ENCODE measurements at places on chromosomes 4 and X.

GRCh38 chr4:2071252-2071911 lies 12.3 kb downstream of the NAT8L start:
- DNase-seq = no peak

DNA sequence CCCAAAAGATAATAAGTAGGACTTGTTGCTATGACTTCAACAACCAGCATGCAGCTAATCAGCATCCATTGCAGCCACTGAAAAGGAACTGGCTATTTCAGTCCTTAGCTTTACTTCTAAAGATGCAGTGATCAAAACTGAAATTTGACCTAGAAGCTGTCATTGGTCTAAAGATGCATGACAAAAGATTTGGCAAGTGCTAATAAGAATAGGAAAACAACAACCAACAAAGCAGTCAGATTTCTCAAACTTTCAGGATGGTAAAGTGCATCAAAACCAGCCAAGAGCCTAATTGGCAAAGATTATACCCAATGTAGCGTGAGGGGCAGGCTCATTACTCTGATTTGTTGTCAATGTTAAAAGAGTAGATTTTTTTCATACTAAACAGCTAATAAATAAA lies 77.1 kb upstream of the WDR17 start:
- no peak for DNase-seq

DNA sequence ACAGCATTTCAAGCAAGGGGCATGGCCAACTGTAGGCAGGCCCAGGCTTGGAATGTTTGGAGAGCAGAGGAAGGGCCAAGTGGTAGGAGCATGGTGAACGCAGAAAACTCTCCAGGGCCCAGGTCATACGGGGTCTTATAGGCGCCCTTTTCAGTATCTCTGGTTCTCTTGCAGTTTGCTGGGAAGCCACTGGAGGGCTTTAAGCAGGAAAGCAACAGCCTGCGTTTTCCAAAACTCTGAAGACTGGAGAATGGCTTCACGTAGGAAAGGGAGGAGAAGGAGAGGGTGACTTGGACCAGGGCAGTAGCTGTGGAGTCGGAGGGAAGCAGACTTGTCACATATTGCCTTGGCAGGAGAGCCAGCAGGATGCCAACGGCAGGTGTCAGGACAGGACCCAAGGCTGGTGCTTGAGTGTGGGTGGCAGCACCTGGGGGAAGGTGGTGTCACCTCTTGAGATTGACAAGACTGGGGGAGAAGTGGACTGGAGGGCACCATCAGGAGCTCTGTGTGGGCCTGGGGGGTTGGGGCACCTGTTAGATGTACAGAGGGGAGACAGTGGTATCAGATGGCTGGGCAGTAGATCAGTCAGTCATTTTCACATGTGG lies 21.9 kb downstream of the TKTL1 start:
- no peak for DNase-seq

- no peak for DNase-seq
Measured at GRCh38 chrX:51598899-51599298, 19.8 kb downstream of the CENPVL3 start.

DNA sequence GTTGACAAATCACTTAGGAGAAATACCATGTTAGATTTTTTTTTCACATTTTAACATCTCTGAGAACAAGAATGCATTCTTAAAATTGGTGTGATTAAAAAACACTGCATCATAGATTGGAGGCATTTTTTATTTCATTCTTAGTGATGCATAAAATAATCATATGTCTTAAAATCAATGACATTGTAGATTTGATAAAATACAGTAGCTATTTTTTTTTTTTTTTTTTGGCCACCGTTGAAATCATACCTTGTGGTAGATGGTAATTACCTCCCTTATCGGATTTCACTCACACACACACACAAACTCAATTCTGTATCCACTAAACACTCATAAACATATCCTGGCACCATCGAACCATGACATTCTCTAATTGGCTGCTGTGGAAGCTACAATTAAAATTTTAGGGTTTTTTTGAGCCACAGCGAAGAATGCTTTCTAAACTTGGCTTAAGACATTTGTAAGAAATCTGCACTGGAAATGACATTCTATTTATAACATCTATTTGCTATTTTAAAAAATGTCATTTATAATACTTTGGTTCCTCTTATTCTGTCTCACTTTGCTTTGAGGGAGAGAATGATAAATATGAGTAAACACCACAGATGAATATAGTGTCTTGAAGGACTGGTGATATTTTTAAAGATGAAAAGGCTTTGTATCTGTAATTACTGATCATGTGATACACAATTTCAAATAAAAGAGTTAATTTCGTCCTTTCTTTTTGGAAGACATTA lies 60.1 kb downstream of the CCSER1 start:
- no peak for DNase-seq

- DNase-seq = no peak
Measured at GRCh38 chrX:109830157-109830703, 97.2 kb upstream of the ACSL4 start.

- no peak for DNase-seq
Measured at GRCh38 chr4:100391086-100391485, 126.7 kb downstream of the EMCN start.

- DNase-seq = no peak
Measured at GRCh38 chrX:24999511-24999910, 16.3 kb downstream of the ARX start.

- DNase-seq = no peak
Measured at GRCh38 chr4:168154546-168155277, 62.4 kb downstream of the ANXA10 start.

DNA sequence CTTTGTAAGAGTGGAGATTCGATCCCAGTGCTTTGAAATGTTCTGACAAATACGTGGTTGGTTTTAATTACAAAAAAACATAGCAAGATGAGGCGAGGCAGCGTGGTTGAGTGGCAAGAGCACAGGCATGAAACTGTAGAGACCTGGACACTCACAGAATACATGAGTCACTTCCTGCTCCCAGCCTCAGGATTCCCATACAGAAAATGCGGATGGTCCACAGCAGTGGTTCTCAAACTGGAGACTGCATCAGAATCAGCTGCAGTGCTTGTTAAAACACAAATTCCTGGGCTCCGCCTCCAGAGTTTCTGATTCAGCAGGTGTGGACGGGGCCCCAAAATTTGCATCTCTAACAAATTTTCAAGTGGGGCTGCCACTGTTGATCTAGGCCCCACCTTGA lies 10.1 kb downstream of the OTOP1 start:
- DNase-seq = no peak

DNA sequence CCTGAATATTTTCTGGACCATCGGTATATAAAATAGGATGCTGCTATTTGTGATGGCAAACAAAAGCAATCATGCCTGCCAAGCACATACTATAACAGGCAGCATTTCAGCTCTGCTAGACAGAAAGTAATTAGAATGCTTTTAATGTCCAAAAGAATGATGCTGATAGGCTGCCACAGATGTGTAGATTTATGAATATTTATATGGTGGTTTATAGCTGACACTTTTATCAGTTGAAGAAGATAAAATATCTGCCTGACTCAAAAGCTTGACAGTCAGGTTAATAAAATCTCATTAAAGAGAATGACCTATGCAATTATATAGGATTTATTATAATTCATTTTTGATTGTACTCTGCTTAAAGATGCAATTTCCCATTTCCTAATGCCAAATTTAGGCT lies 4.0 kb downstream of the BEND4 start:
- no peak for DNase-seq

DNA sequence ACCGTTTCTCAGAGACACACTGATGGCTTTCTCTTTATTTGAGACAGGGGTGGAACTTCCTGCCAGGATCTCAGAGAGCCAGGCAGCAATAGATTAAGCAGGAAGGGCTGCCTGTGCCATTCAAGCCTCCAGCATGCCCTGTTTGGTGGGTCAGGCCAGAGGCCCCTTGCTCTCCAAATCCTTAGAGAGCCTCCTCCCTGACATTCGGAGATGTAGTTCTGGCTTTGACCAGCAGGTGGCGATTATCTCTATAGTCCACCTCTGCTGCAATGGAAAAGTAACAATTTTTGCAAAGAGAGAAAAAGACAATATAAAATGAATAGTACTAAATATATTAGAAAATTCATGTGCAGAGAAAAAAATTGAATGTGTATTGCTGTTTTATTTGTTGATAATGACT lies 93.9 kb downstream of the NXF2B start:
- peak; percentile 34 for DNase-seq
